ENCODE measurements at places on chromosomes 2 and 18. TPM values are rescaled to one million over a fixed set of nuclear protein-coding genes. Genes with fewer than 3 reads are reported as not detected.

FEV gene
- total RNA-seq, result not detected

CCNT2 gene
- 11.7 TPM for total RNA-seq

YWHAQ gene
- 670 TPM for total RNA-seq

CABYR gene
- total RNA-seq, result 12.0 TPM

KIF1A gene
- not detected for total RNA-seq
